Retina (tissue), 1 donor: ENCODE measurements at places on chromosomes 6 and 20.
A peak's percentile ranks its signal among the peaks of the same experiment; 100 is the strongest.

- DNase-seq = no peak
These were observed 18.7 kb downstream of the SESN1 start for GRCh38 chr6:109075934-109076333.

- DNase-seq = no peak
These were observed 32.5 kb upstream of the MEI4 start for GRCh38 chr6:77620278-77620882.

DNA sequence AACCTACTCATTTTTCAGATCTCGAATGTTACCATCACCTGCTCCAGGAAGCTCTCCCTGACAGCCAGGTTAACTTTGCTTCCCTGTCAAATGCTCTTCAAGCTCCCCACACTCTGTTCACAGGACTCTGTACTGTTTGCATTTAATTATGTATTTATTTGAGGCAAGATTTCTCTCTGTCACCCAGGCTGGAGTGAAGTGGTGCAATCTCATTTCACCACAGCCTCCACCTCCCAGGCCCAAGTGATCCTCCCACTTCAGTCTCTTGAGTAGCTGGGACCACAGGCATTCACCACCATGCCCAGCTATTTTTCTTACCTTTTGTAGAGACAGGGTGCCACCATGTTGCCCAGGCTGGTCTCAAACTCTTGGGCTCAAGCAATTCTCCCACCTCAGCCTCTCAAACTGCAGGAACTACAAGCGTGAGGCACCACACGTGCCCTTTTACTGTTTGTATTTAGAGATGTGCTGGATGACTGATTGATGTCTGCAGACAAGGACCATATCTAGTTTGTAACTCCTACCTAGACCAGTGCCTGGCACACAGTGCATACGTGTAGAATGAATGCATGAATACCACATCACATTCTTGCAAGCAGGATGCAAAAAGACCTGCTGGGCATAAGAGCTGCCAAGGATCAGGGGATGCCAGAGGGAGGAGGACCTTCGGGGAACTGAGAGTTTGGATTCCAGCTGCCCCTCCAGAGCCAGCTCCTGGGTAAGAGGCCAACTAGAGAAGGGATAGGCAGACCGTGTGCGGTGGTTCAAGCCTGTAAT lies 15.6 kb upstream of the CBFA2T2 start:
- no peak for DNase-seq

DNA sequence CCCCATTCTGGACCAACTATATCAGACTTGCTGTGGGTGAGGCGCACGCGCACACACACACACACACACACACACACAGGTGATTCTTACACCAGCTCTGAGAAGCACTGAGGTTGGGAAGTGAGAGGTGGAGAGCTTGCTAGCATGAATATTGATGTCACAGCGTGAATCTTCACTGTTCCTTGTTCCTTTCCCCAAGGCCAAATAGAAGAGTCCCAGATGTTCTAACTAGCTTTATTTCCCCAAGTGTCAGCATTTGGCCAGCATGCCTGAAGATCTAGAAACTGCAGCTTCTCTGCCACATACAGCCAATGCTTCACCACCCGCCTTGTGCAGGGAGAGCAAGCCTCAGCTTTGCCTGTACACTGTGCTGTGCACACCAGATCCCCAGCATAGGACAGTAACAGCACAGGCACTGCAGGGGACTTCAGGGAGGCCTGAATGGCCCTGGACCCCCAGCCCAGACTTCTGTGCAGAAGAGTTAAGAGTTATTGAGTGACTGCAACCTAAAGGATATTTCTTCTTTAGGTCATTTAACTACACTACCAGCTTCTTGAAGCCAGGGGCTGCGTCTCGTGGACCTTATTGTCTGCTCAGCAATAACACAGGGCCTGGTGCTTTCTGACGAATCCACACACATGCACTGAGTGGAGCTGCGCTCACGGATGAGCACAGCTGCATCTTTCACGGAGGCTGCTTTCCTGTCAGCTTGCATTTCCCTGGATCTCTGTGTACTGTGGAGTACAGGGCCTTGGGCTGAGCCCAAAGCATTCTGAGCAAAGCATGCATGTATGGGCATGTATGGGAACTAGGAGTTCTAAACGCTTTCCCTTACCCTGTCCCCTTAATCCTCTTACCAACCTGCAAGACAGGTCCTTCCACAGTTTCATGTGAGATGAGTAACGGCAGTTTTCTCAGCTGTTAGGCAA lies 13.9 kb upstream of the CD93 start:
- DNase-seq = peak; percentile 67

GRCh38 chr6:126784161-126784790 lies 334.2 kb upstream of the RSPO3 start:
- DNase-seq = no peak

- peak; percentile 81 for DNase-seq
These were observed 460.4 kb upstream of the SOX4 start for GRCh38 chr6:21132856-21133838.
